Lung microvascular endothelial cell (primary cell): ENCODE measurements at places on chromosomes 7 and 10.

DNA sequence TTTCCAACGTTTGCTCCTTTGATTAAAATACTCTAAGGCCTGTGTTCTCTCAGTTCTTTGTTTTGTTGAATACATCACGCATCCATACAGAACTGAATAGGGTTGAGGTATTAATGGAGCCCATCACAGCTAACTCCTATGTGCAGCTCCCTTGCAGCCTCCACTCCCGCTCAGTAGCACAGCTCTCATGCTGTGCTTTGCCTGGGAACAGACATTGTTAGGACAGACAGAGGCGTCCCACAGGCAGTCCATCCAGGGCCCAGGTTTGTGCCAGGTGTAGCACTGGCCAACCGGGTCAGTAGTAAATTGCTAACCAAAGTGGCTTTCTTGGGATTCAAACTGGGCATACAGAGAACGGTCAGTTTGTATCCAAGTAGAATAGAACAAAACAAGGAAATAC, 644.7 kb upstream of the NRP1 start:
- DNase-seq: no peak

DNA sequence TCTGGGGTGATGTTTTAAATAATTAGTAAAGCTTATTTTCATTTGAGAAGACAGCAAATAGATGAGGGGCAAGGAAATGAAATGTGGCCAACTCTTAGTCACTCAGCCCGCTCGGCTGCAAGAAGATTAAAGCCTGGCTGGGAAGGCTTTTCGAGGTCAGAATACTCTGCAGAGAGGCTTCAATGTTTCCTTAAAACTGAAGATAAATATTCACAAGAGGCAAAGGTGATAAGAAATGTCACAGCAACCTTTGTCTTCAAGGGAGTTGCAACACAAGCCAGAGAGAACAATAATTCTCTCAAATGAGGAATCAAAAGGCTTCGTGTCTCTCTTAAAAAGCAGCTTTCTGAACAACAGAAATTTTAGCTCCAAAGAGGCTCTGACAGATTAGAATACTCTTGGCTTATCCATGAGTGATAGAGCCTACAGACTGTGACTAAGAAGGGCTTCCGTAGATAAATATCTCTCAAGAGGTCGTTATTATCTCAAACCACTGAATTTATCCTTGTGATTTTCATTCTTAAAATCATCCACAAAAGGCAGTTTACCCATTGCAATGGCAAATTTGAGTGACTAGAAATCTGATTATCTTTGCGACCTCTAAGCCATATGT, 92.5 kb downstream of the KLF6 start:
- DNase-seq: no peak

GRCh38 chr10:130801784-130802183, 509.7 kb downstream of the TCERG1L start:
- no peak for DNase-seq

DNA sequence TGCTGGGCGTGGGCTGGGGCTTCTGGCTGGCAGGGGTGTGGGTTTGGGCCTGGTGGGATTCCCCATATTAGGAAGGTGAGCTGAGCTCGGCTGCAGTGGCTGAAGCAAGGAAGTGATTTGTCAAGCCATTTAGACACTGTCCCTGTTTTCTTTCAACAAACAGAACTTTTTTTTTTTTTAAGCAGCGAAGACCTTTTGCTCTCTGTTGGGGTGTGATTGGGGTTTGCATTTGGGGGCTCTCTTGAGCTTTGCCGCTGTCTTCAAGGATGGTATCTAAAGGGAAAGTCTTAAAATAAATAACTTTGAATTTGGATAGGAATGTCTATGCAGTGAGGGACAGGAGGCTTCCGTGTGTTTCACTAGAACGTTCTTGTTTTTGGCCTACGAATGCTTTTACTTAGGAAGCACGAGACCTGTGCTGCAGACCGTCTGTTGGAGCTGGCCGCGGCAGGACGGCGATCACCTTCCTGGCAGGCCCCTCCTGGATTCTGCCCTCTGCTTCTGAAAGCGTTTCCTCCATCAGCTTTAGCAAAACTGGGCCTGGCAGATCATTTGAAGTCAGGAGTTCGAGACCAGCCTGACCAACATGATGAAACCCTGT, 43.9 kb downstream of the FOXK1 start:
- peak; percentile 68 for DNase-seq

DNA sequence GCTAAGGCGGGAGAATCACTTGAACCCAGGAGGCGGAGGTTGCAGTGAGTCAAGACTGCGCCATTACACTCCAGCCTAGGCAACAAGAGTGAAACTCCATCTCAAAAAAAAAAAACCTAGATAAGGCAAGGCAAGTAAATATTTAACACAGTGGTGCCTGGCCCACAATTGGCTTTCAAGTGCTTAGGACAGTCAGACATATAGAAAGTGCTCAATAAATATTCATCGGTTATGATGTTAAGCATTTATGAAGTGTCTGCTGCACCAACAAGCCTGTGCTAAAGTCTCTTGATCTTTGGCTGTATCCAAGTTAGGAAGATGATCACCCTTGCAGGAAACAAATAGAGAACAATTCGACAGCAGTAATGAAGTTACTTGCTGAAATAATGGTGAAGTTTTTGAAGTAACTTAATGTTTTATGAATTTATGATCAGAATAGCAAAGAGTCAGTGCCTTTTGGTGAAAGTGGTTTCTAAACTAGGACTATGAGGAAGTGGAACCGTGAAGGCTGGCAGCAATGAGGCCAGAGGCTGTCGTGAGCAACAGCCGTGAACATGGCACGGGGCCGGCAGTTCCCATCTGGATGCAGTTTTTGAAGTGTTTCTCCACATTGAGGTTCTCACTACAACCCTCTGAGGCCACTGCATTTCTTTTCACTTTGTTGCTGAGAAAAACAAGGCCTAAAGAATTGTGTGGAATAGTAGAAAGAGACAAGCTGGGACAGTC, 48.1 kb upstream of the GATA3 start:
- DNase-seq: no peak

- DNase-seq: no peak
These were observed 19.1 kb downstream of the TCF7L2 start for GRCh38 chr10:112969131-112969530.

DNA sequence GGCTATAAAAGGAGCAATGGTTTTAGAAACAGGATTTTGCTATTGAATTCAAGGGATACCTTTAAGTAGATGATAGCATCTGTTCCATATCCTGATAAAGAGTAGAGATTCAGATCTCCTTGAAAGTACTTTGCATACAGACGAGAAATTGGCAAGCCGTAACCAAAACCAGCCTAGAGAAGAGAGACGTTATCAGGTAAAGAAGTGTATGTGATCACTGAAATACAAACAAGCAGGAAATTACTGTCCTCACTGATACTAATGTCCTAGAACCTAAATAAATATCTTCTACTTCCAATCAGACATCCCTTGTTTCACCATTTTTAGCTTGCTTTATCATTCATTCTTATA, 9.4 kb downstream of the PDK4 start:
- DNase-seq: no peak

DNA sequence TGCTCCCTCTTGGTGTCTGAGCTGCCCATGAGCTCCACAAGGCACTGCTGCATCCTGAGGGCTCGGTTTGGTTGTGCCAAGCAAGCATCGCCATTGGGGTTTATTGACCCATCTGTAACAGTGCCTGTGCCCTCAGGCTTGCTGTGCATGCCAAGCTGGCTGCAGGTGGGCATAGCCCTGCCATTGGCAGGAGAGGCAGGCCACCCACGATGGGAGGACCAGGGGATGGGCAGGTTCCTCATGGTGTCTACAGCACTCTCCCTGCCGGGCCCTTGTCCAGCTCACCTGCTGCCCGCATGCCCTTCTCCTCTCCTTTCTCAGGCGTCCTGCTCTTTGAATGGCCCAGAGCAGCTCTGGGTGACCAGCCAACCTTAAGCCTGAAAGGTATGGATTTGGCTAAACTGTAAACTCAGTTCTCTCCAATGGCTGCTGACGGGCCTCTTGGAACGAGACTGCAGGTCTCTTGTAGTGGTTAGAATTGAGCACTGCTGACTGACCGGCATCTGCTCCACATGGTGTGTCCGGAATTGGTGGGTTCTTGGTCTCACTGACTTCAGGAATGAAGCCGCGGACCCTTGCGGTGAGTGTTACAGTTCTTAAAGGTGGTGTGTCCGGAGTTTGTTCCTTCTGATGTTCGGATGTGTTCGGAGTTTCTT, 17.6 kb downstream of the AKR1E2 start:
- no peak for DNase-seq

DNA sequence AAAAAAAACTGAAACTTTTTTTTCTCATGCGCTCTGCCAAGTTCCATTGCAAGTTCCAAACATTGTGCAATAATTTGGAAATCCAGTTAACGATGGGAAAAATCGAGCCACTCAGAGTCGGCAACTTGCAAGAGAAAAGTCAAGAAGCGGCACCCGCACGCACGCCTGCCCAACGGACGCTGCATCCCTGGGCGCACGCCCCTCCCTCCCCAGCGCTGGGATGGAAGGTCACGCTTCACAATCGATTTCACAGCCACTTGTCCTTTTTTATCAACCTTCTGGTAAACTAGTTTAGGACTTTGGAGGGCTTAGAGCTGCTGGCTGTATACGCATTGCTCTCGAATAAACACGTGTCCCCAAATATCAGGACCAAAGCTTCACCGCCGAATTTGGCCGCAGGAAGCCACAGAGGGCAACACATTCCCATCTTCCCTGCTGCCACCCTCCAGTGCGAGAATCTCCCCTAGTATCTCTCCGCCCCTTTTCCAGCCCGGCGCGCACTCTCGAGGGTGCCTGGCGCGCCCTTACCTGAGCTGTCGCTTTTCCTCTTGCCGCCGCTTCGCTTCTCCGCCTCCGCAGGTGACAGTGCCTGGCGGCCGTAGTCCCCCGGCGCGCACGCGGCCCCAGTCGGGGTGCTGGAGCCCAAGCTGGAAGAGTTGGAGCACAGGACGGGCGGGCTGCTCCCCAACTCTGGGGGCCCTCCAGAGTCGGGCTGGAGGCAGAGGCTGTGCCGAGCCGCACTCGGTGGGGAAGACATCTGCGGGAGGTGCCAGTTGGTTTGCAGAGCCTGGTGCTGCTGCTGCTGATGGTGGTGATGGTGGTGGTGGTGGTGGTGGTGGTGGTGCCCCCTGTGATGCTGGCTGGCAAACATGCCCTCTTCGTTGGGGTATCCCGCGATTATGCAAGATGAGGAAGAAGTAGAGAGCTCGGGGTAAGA, 857 bp downstream of the MEOX2 start:
- peak; percentile 19 for DNase-seq

DNA sequence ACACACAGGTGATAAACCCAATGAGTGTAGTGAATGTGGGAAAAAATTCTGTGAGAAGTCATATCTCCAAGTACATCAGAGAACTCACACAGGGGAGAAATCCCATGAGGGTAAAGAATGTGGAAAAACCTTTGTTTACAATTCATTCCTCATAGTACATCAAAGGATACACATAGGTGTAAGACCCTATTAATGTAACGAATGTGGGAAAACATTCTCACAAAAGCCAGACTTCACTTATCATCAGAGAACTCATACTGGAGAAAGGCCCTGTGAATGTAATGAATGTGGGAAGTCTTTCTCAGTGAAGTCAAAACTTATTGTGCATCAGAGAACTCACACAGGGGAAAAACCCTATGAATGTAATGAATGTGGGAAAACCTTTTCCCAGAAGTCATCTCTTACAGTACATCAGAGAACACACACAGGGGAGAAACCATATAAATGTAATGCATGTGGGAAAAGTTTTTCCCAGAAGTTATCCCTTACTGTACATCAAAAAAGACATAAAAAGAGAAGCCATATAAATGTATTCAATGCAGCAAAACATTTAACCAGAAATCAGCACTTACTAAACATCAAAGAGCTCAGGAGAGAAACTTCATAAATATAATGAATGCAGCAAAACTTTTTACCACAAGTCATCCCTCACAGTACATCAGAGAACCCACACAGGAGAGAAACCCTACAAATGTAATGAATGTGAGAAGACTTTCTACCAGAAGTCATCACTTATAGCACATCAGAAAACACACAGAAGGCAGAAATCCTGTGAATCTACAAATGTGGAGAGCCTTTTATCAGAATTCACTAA, 49.8 kb downstream of the ZNF239 start:
- no peak for DNase-seq

DNA sequence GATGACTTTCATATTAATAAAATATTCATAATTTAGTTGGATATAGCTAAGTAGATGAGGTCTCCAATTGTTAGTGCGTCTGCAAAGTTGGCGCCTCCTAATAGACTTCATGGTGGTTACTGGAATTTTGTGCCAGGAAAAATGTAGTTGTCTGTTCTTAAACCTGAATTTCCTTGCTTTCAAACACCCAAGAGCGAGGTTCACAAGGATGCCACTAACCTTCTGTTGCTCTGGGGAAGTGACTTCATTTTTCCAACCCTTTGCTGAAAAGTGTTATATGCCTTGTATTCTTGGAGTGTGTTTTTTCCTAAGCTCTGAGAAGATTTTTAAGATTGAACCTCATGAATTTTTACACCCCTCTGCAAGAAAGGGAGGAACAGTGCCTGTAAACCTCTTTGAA, 98.9 kb upstream of the GLCCI1 start:
- no peak for DNase-seq
